NCI-H2081 (cell line): ENCODE measurements at places on chromosomes 6 and 20.

- DNase-seq = no peak
Measured at GRCh38 chr20:3775457-3776108, 5.7 kb downstream of the SPEF1 start.

DNA sequence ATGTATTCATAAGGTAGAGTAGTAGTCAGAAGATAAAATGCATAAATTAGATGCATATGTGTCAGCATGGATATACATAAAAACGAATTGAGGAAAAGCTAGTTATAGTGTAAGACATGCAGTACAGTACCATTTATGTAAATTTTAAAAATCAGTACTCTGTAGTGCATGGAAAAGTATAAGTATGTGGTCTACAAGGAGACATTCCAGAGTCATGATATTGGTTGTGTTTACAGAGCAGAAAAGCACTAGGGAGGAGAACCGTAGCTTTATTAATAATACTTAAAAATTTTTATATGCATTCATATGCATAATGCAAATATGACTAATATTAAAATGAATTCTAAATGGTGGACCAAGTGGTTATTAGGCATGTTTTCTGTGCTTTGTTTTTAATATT lies 220.0 kb downstream of the ZFAND3 start:
- no peak for DNase-seq

GRCh38 chr6:40774932-40775331 lies 187.8 kb upstream of the LRFN2 start:
- DNase-seq = no peak

GRCh38 chr20:31485450-31486339 lies 10.6 kb downstream of the REM1 start:
- no peak for DNase-seq

GRCh38 chr20:20230741-20231140 lies 137.2 kb upstream of the INSM1 start:
- DNase-seq = no peak

GRCh38 chr6:42152024-42152423 lies 9.6 kb upstream of the C6orf132 start:
- no peak for DNase-seq

- DNase-seq = no peak
Measured at GRCh38 chr6:34934516-34934915, 45.5 kb downstream of the ANKS1A start.
